Articular chondrocyte of knee joint (primary cell): ENCODE measurements at places on chromosomes 11 and 22. TPM values are rescaled to one million over a fixed set of nuclear protein-coding genes. Genes with fewer than 3 reads are reported as not detected.

Gene MYBPC3
- total RNA-seq, result not detected in 2 replicates

Gene ASRGL1
- 0.65 and 1.9 TPM in 2 replicates for total RNA-seq

Gene MPPED1
- 0.32 and 0.39 TPM in 2 replicates for total RNA-seq

Gene OTOG
- total RNA-seq, result not detected in 2 replicates

Gene PRRG4
- total RNA-seq, result under 0.01 and 0.22 TPM in 2 replicates

Gene RIN1
- total RNA-seq, result 22.7 and 23.1 TPM in 2 replicates

Gene LRRC74B
- total RNA-seq, result not detected in 2 replicates
